Heart right ventricle (tissue), 16 donors: ENCODE measurements at places on chromosomes 7 and 10.

- H3K4me1 ChIP-seq = no peaks in the 10 kb centered on the region
- DNase-seq = no peak
- H3K36me3 ChIP-seq = no peaks in the 10 kb centered on the region
- no peaks in the 10 kb centered on the region for H3K27me3 ChIP-seq
- H3K4me3 ChIP-seq = no peak overlapping the region
These were observed 606.2 kb upstream of the TEX47 start for GRCh38 chr7:89401690-89402089.

DNA sequence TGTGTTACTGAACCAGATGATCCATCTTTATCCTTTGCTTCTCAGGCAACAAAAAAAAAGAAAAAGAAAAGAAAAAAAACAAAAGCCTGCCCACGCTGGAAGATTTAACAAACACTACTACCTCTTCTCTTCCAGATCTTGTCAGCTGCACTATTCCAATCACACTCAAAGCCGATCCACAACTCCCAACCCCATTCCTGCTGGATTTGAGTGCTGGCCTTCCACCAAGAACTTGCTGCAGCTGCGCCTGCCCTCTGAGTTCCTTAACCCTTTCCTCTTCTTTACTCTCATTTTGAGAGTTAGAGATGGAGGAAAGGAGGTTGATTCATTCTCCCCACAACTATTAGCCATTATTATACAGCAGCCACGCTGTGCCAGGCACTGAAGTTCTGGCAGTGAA lies 16.0 kb upstream of the ITGA8 start:
- DNase-seq = peak; percentile 38
- no peak overlapping the region for H3K4me3 ChIP-seq
- peaks cover 5% of the 10 kb centered on the region for H3K4me1 ChIP-seq
- H3K36me3 ChIP-seq = no peaks in the 10 kb centered on the region
- no peaks in the 10 kb centered on the region for H3K27me3 ChIP-seq

DNA sequence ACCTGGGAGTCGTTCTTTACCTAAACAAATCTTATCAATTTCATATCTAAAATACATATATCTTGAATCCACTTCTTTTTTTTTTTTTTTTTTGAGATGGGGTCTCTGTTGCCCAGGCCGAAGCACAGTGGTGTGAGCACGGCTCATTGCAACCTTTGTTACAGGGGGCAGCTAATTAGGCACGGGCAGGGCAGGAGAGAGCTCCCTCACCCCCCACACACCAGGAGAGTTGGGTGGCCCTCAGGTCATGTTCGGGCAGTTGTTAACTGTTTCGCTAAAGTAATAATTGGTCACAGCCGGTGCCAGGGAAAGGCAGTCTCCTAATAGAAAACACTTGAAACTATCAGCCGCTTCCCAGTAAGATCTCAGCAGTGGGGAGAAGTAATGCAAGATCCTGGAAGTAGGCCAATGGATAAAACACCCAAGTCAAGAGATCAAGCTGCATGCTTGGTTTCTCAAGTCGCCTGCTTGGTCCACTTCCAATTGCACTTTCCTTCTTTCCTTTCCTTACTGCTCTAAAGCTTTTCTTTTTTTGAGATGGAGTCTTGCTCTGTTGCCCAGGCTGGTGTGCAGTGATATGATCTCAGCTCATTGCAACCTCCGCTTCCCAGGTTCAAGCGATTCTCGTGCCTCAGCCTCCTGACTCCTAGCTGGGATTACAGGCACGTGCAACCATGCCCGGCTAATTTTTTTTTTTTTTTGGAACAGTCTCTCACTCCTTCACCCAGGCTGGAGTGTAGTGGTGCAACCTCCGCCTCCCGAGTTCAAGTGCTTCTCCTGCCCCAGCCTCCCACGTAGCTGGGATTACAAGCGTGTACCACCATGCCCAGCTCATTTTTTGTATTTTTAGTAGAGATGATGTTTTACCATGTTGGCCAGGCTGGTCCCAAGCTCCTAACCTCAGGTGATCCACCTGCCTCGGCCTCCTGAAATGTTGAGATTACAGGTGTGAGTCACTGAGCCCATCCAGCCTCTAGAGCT lies 21.3 kb upstream of the EFCAB10 start:
- no peaks in the 10 kb centered on the region for H3K36me3 ChIP-seq
- H3K27me3 ChIP-seq = peaks cover 5% of the 10 kb centered on the region
- H3K27ac ChIP-seq = no peak overlapping the region
- H3K4me3 ChIP-seq = no peak overlapping the region
- H3K4me1 ChIP-seq = no peaks in the 10 kb centered on the region
- no peak for DNase-seq

DNA sequence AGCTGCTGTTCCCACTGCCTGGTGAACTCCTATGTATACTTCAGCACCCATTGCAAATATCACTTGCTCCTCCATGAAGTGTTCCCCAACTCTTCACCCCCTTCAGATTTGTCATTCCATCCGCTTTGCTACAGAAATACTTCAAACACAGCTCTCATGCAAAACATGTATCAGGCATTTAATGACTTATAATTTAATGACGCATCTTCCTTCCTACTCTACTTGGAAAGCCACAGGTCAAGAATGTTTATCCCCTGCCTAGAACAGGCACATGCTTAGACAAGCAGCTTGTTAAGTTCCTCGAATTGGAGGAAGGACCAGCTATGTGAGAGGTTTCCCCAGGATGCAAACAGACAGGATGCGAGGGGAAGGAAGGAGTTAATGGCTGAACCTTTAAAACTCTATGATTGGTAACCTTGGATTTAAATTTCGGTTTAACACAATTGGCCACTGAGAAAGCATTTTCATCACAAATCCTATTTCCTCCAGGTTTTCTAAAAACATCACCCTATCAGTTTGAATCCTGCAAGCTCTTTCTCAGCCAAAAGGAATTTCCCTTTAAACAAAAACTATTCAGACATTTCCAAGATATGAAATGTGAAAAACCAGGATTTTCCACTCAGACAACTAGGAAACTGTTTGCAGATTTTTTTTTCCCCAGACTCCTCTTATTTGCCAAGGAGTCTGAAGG lies 11.5 kb downstream of the CREB3L2 start:
- H3K27me3 ChIP-seq = no peaks in the 10 kb centered on the region
- no peaks in the 10 kb centered on the region for H3K36me3 ChIP-seq

GRCh38 chr7:19991936-19992335 lies 218.5 kb upstream of the TMEM196 start:
- H3K4me1 ChIP-seq = no peaks in the 10 kb centered on the region
- H3K4me3 ChIP-seq = no peak overlapping the region
- DNase-seq = no peak
- H3K27ac ChIP-seq = no peak overlapping the region
